ENCODE measurements at places on chromosomes 7 and 10.

- no peak for DNase-seq
Observed at GRCh38 chr10:119640875-119641526, 10.2 kb upstream of the BAG3 start.

GRCh38 chr10:105925045-105925785, 1239.3 kb downstream of the SORCS1 start:
- no peak for DNase-seq

DNA sequence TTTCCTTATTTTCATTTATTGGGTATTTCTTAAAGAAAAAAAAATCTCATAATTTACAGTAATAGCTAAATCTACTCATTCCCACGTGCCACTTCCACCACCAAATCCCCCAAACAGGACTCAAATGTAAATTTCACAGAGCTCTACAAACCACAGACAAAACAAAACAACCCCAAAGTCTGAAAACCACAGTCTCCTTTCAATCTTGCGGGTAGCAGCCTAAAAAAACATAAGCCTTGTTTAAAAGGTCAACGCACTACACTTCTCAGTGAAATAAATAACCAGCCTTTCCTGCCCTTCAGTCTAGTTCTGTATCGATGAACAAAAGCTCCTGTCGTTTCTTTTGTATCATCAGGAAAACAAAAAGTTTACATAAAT, 121.8 kb upstream of the AFAP1L2 start:
- DNase-seq, result peak; percentile 61

DNA sequence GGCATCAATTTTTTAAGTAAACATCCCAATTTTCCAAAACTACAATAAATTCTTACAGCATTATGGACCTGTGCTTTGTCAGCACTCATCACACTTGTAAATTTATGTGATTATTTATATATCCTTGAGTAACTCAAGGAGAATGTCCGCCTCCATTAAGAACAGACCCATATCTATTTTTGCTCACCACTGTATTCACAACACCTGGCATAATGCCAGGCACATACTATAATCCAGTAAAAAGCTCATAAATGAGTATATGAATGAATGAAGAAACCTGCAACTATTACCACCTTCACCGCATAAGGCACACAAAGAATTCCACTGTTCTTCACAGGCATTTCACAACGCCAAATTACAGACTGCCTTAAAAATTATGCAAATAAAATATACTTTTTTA, 46.9 kb downstream of the MINDY3 start:
- DNase-seq, result no peak

- no peak for DNase-seq
Observed at GRCh38 chr10:3782146-3782450, 2.9 kb downstream of the KLF6 start.

- no peak for DNase-seq
Observed at GRCh38 chr7:17774716-17775288, 165.5 kb downstream of the SNX13 start.

DNA sequence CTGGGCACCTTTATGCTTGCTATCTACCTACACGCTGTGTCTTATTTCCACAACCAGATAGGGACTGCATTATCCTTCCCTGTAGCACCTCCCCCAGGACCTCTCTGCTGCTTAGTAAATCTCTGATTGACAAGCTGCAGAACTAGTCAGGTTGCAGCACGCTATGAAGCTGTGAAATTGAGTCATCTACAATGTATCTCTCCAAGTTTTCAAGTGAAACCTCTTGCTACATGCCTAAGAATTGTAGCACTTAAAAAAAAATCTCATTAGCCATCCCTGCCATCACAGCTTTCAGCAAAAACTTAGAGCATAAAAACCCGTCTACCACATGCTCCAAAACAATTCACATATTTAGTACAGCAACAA, 69.7 kb upstream of the FGFR2 start:
- no peak for DNase-seq

DNA sequence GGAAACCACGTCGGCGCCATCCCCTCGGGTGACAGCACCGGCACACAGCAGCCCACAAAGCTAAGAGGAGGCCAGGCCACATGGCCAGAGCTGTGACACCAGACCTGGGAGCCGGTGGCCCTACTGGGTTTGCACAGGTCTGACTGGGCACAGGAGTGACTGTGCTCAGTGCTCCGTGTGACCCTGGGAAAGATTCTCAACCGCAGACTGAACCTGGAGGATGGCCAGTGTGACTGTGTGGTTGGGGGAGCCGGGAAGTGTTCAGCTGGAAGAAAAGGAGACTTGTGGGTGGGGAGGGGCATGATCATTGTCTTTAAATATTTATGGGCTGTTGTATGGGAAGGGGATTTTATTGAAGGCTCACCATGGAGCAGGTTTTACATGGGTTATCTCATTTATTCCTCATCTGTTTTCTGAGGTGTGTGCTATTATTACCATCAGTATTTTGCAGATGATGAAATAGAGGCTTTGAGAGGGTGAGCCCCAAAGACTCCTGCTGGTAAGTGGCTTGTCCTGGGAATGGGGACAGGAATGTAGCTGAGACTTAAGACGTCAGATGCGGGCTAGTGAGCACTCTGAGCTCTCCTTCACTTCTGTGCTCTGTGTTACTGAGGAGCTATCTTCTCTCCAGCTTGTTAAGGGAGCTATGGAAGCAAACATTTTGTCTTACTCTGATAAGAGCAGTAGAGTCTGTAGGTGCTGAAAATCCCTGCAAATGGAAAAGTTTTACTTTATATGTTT, 127.5 kb downstream of the TMEM178B start:
- no peak for DNase-seq

DNA sequence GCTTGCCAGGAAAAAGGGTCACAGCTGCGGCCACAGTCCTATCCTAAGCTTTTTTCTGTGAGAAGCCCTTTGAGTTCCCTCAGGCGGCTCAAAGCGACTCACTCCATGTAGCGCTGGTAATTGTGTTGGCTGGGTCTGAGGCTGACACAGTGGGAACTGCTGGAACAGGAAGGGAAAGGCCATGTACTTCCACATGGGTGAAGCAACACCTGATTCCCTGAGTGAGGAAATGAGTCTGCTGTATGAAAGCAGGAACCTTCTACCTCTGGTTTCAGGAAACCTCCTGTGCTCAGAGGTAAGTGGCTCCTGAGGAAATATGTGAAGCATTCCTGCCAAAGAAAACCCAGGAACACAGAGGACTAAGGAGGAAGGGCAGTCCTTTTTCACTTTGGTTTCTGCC, 734.6 kb upstream of the SORCS1 start:
- DNase-seq, result no peak

DNA sequence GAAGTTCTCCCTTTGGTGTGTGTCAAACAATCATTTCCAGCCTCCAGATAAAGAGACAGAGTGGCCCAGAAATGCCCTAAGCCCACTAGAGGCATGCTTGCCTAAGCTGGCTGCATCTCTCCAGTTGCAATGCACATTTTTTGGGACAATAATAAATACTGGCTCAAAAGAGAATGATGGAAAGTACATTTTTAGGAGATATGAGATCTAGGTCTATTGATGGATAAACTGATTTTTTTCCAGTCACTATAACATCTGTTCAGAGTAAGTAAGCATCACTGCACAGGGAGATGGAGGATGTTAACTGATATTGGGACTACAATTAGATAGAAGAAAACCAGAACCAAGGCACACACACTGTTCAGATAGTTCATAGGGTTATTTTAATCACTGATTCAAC, 553.0 kb downstream of the GRM8 start:
- DNase-seq, result no peak

DNA sequence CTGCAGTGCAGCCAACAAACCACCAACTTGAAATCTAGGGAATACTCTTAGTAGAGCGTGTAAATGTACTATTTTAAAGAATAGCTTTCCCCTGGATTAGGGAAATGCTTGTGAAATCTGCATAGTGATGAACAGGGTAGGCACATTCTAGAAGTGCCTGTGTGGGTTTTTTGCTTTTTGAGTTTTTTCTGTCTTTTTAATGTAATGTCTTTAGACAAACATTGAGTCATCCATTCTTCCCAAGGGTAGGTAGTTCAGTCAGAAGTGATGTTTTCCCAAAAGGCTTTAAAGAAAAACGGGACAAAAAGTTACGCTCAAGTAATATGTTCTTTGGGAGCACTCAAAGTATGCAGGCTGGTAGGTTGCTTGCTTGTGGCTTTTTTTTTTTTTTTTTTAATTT, 130.0 kb downstream of the AUTS2 start:
- DNase-seq, result no peak

- DNase-seq, result no peak
Observed at GRCh38 chr7:32150589-32150988, 80.4 kb upstream of the PDE1C start.

DNA sequence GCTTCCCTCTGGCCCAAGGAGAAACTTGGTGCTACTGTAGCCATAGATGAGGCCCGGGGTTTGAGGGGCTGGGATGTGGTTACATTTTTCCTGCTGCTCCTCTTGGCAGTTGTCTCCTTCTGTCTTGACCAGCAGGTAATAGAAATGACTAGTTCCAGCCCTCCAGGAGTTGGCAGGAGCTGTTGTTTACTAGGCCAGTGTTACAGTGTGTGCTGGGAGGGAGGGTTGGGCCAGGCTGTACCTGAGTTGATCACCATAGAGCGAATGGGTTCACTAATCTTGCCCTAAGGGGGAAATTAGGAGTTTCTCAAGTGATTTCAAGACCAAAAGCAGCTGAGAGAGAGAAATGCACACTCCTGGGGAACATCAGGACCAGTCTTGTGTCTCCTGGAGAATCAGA, 34.9 kb downstream of the PAX2 start:
- DNase-seq, result no peak

DNA sequence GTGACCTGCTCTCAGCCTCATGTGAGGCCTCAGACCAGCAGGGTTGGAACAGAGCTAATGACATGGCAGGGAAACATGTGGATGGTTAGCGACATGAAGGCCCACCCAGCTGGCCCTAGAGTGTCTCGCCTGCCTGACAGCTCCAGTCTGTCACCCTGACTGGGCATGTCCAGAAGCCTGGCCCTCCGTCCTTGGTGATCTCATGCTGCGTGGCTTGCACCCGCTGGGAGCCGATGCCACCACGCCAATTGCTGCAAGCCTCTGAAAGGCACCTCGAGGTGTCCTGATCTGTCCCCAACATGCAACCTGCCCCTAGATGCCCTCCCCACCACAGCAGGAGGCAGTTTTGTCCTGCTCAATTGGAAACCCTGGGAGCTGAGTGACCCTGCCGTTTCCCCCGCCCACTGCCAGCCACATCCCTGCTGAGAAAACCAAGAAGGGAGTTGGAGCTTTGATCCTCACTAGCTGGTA, 27.8 kb upstream of the RET start:
- DNase-seq, result no peak

- DNase-seq, result no peak
Observed at GRCh38 chr7:112386619-112387018, 63.6 kb upstream of the IFRD1 start.

DNA sequence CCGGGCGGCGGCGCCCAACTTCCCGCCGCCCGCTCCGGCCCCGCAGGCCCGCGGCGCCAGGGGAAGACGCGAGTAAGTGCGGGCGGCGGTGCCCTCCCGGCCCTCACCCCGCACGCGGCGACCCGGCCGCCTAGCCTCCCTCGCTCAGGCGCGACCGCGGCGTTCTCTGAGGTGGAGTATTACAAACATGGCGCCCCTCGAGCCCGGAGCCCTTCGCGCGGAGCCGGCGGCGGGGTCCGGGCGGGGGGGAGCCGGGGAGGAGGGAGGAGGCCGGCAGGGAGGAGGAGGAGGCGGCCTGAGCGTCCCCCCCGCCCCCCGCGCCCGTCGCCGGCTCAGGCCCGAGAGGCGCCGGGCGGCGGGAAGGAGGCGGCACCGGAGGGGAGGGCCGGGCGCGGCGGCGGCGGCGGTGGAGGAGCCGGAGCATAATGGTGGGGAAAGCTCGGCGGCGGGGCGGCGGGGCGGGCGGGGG, at the start of gene ZMYND11:
TSS of gene ZMYND11 (plus strand) at position 324 of the 469 bp plus-strand sequence. CDS start 44,558 bp downstream, outside the sequence.
- DNase-seq, result peak; percentile 67

DNA sequence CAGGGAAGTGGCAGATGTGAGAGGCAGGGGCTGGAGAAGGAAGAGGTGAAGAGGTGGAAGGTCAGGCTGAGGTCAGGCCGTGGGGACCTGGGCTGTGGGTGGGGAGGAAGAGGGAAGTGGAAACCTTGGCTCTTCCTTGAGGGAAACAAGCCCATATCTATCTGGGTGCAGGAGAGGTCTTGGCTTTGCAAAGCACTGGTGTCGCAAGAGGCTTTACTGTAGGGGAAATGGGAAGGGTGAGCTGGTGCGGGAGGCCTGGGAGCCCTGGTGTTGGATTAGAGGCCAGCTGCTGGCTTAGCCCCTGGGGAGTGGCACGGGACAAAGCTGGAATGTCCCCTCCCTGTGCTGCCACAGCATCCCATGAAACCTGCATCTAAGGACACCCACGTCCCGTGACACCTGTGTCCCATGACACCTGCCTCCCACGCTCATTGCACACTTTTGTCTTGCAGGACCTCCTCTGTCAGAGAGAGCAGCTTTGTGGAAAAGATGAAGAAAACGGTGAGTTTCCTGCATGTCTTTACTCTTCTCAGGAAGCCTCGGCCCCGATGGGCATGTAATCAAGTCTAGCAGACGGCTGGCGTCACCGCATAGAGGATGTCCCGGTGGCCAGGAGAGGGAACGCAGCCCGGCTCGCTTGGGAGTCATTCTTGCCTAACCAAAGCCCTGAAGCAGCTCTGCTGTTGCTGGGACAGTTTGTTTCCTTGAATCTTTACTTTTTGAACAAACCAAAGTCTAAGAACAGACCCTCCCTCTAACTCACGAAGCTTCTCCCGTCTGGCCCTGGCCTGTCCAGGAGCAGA, 22.2 kb downstream of the TMEM120A start:
- DNase-seq, result no peak

GRCh38 chr10:94363251-94363565, 469 bp upstream of the NOC3L start:
- no peak for DNase-seq

DNA sequence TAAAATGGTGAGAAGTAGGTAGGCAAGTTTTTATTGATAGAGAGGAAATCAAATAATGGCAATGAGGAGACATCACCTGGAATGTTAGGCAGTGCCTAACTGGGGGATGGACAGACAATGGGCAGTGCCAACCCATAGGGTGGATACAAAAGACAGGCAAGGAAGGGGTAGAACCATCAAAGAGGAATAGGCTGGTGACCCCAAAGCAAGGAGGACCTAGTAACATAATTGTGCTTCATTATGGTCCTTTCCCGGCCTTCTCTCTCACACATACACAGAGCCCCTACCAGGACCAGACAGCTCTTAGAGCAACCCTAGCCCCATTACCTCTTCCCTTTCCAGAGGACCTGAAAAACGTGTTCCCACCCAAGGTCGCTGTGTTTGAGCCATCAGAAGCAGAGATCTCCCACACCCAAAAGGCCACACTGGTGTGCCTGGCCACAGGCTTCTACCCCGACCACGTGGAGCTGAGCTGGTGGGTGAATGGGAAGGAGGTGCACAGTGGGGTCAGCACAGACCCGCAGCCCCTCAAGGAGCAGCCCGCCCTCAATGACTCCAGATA, 30.0 kb downstream of the PRSS2 start:
- DNase-seq, result no peak

DNA sequence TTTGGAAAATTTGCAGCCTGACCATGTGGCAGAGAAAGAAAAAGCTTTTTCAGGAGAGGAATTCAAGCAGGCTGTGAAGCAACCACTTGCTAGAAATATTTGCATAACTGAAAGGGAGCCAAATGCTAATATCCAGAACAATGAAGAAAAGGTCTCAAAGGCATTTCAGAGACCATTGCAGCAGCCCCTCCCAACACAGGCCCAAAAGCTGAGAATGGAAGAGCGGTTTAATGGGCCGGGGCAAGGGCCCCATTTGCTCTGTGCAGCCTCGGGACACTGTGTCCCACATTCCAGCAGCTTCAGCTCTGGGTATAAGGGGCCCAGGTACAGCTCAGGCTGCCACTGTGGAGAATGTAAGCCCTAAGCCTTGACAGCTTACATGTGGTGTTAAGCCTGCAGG, 918.1 kb upstream of the POT1 start:
- no peak for DNase-seq

- no peak for DNase-seq
Observed at GRCh38 chr7:131095346-131095745, 232.3 kb upstream of the MKLN1 start.

GRCh38 chr7:117119192-117119924, 166.1 kb downstream of the ST7 start:
- peak; percentile 81 for DNase-seq

Measured in activated CD4-positive, alpha-beta T cell treated with anti-CD3 and anti-CD28 coated beads, Interleukin-2, Interleukin-6, amounts not matched to agents 100 ng/mL and 50 ng/mL, durations not matched to agents 16 hours and 8 hours (primary cell).